ENCODE measurements at places on chromosomes 5 and 9. TPM values are rescaled to one million over a fixed set of nuclear protein-coding genes. Genes with fewer than 3 reads are reported as not detected.

SLC23A1 gene
- not detected for total RNA-seq

DNA sequence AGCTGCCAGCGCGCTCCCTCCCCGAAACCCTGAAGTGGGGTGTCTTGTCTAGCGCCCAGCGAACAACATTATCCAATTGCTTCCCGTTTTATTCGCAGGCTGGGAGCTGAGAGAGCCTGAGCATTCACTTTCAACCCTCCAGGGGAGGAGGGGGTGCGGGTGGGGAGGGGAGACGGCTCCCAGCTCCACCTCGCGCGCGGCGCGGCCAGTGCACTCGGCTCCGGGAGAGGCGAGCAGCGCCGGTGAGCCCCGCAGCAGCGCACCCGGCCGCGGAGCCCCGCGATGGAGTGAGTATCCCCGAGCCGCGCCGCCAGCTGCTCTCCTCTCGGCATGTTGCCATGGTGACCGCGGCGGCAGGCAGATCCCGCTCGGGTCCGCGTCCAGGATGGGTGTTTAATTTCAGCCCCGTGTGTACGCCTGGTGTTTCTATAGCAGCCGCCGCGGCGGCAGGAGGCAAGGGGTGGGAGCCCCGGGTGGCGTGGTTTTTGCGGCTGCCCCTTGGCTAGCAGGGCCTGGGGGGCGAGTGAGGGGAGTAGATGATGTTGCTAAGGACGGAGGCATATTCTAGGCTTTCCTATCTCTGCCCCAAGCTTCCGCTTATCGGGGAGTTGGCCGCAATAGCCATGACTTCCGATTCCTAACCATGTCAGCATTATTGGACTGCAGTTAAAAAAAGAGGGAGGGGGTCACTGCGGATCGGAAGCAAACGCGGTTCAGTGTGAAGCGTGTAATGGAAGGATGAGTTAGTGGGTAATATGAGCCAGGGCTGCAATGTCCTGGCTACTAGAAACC lies 139.2 kb upstream of the PALM2AKAP2 start:
- no peak overlapping the region for H3K27ac ChIP-seq
- peak overlapping the region; percentile 47 for H3K4me3 ChIP-seq
- no peaks in the 10 kb centered on the region for H3K36me3 ChIP-seq
- peaks cover 39% of the 10 kb centered on the region for H3K27me3 ChIP-seq
- H3K4me1 ChIP-seq = peaks cover 5% of the 10 kb centered on the region

RAB3C gene
- not detected for total RNA-seq

CEL gene
- total RNA-seq = under 0.01 TPM

GRCh38 chr9:10204276-10204675 lies 408.5 kb downstream of the PTPRD start:
- H3K4me3 ChIP-seq = no peak overlapping the region
- H3K4me1 ChIP-seq = no peaks in the 10 kb centered on the region
- no peaks in the 10 kb centered on the region for H3K36me3 ChIP-seq
- no peaks in the 10 kb centered on the region for H3K27me3 ChIP-seq
- DNase-seq = no peak
- no peak overlapping the region for H3K27ac ChIP-seq

All from fibroblast of lung (primary cell).